Thoracic aorta (tissue), 2 donors: ENCODE measurements at places on chromosomes 6 and 20. TPM values are rescaled to one million over a fixed set of nuclear protein-coding genes. Genes with fewer than 3 reads are reported as not detected.
A peak's percentile ranks its signal among the peaks of the same experiment; 100 is the strongest.

GRCh38 chr6:10554826-10555225 is 33.7 kb downstream of the GCNT2 start:
- H3K27me3 ChIP-seq: no peaks in the 10 kb centered on the region
- no peaks in the 10 kb centered on the region for H3K36me3 ChIP-seq
- peak overlapping the region; percentile 62 for H3K27ac ChIP-seq
- peak overlapping the region; percentile 4 for H3K4me3 ChIP-seq
- H3K4me1 ChIP-seq: peaks cover 20% of the 10 kb centered on the region
- DNase-seq: no peak

GRCh38 chr6:144335914-144336313 is 50.8 kb downstream of the UTRN start:
- no peak overlapping the region for H3K4me3 ChIP-seq
- no peaks in the 10 kb centered on the region for H3K27me3 ChIP-seq
- no peak overlapping the region for H3K27ac ChIP-seq
- no peak for DNase-seq

- no peak overlapping the region for H3K4me3 ChIP-seq
- no peaks in the 10 kb centered on the region for H3K27me3 ChIP-seq
- no peaks in the 10 kb centered on the region for H3K4me1 ChIP-seq
- no peak overlapping the region for H3K27ac ChIP-seq
Observed at GRCh38 chr20:12982098-12982497, 26.7 kb upstream of the SPTLC3 start.

- no peak for DNase-seq
- H3K36me3 ChIP-seq: no peaks in the 10 kb centered on the region
- no peak overlapping the region for H3K27ac ChIP-seq
- peak overlapping the region; percentile 47 for H3K4me3 ChIP-seq
- no peaks in the 10 kb centered on the region for H3K4me1 ChIP-seq
Observed at GRCh38 chr6:125123468-125124048, 30.0 kb upstream of the TPD52L1 start.

DNA sequence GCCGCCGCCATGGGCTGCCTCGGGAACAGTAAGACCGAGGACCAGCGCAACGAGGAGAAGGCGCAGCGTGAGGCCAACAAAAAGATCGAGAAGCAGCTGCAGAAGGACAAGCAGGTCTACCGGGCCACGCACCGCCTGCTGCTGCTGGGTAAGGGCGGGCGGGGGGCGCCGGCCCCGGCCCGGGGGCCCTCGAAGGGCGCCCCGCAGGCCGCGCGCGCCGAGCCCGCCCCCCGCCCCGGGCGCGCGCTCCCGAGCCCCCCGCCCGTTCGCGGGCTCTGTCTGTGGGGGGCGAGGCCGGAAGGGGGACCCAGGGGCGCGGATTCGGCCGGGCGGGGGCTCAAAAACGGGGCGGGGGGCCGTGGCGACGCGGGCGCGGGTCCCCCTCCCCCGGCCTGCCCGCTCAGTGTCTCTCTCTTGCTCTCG is 39.2 kb downstream of the GNAS start:
- DNase-seq: no peak
- peak overlapping the region; percentile 96 for H3K4me3 ChIP-seq
- H3K36me3 ChIP-seq: no peaks in the 10 kb centered on the region
- H3K27me3 ChIP-seq: no peaks in the 10 kb centered on the region
- peak overlapping the region; percentile 100 for H3K27ac ChIP-seq

- H3K4me1 ChIP-seq: peaks cover 10% of the 10 kb centered on the region
- H3K4me3 ChIP-seq: no peak overlapping the region
- no peak for DNase-seq
- H3K27me3 ChIP-seq: no peaks in the 10 kb centered on the region
- no peaks in the 10 kb centered on the region for H3K36me3 ChIP-seq
- no peak overlapping the region for H3K27ac ChIP-seq
Observed at GRCh38 chr6:11492464-11493290, 44.9 kb upstream of the TMEM170B start.

- no peaks in the 10 kb centered on the region for H3K36me3 ChIP-seq
- H3K27ac ChIP-seq: no peak overlapping the region
- H3K27me3 ChIP-seq: no peaks in the 10 kb centered on the region
- H3K4me1 ChIP-seq: no peaks in the 10 kb centered on the region
- H3K4me3 ChIP-seq: peak overlapping the region; percentile 23
Observed at GRCh38 chr6:6927521-6928361, 180.0 kb upstream of the RREB1 start.

DNA sequence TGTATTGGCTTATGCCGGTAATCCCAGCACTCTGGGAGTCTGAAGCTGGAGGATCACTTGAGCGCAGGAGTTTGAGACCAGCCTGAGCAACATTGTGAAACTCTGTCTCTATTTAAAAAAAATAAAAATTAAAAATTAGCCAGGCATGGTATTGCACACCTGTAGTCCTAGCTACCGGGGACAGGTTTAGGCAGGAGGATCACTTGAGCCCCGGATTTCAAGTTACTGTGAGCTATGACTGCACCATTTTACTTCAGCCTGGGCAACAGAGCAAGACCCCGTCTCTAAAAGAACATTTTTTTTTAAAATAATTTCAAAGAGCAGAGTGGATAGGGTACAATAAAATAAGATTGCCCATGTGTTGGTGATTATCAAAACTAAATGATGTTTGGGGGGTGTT is 482.9 kb upstream of the SOX4 start:
- H3K27ac ChIP-seq: no peak overlapping the region
- H3K27me3 ChIP-seq: no peaks in the 10 kb centered on the region
- no peak for DNase-seq
- H3K4me3 ChIP-seq: no peak overlapping the region

DNA sequence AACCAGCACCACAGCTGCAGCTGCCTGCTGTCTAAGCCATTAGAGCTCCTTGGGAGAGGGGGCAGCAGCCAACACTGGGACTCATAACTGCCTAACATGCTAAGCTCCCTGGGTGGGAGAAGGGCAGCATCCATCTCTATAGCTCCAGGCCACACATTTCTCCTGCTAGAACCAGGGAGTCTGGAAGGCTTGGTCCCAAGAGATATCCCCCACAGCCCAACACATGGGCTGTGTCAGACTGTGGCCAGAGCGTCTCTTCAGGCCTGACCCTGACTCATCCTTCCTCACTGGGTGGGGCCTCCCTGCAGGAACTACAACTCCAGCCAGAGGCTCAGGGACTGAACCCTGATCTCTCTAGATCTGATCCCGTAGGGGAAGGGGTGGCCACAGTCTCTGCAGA is 411.1 kb downstream of the HDGFL1 start:
- H3K4me3 ChIP-seq: no peak overlapping the region
- no peak overlapping the region for H3K27ac ChIP-seq
- no peak for DNase-seq

GRCh38 chr20:9369557-9369956 is 144.8 kb upstream of the LAMP5 start:
- no peak for DNase-seq
- no peaks in the 10 kb centered on the region for H3K36me3 ChIP-seq
- H3K4me1 ChIP-seq: peaks cover 14% of the 10 kb centered on the region
- no peaks in the 10 kb centered on the region for H3K27me3 ChIP-seq
- peak overlapping the region; percentile 26 for H3K27ac ChIP-seq

DNA sequence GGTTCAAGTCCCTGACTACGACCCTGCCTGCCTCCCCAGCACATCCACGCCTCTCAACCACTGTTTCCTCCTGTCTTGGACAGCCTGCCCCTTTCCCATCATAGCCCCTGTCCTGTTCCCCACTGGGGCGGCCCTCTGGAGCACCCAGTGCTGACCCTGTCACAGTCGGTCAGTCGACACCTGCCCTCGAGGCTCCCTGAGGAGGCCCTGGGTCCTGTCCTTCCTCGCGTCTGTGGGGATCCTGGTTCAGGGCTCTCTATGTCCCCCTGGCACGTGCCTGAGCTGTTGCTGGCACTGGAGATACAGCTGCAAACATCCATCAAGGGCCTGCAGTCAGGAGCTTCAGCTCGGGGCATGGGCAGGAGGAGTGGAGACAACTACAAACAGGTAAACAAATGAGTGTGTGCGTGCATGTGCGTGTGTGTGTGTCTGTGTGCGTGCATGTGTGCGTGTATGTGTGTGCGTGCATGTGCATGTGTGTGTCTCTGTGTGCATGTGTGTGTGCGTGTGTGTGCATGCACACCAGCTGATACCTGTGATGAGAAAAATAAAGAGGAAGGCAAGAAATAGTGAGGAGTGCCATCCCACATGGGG is 132.8 kb downstream of the PHACTR3 start:
- no peaks in the 10 kb centered on the region for H3K36me3 ChIP-seq
- no peak for DNase-seq
- no peak overlapping the region for H3K4me3 ChIP-seq
- H3K27me3 ChIP-seq: no peaks in the 10 kb centered on the region
- no peaks in the 10 kb centered on the region for H3K4me1 ChIP-seq
- H3K27ac ChIP-seq: no peak overlapping the region

- H3K27me3 ChIP-seq: no peaks in the 10 kb centered on the region
- DNase-seq: no peak
- H3K4me1 ChIP-seq: no peaks in the 10 kb centered on the region
- no peak overlapping the region for H3K4me3 ChIP-seq
- no peak overlapping the region for H3K27ac ChIP-seq
- no peaks in the 10 kb centered on the region for H3K36me3 ChIP-seq
Observed at GRCh38 chr6:27888566-27888965, 23.6 kb downstream of the OR2B2 start.

GRCh38 chr6:108120311-108120710 is 45.5 kb upstream of the NR2E1 start:
- no peak overlapping the region for H3K27ac ChIP-seq
- H3K27me3 ChIP-seq: peaks cover 20% of the 10 kb centered on the region
- peaks cover 29% of the 10 kb centered on the region for H3K4me1 ChIP-seq
- H3K4me3 ChIP-seq: no peak overlapping the region

- no peaks in the 10 kb centered on the region for H3K4me1 ChIP-seq
- H3K27ac ChIP-seq: no peak overlapping the region
- no peaks in the 10 kb centered on the region for H3K27me3 ChIP-seq
- H3K36me3 ChIP-seq: no peaks in the 10 kb centered on the region
Observed at GRCh38 chr6:144063246-144063743, 32.1 kb downstream of the SF3B5 start.

GRCh38 chr6:63371104-63371715 is 51.4 kb upstream of the LGSN start:
- no peak for DNase-seq
- H3K36me3 ChIP-seq: no peaks in the 10 kb centered on the region
- H3K4me3 ChIP-seq: no peak overlapping the region
- H3K27me3 ChIP-seq: no peaks in the 10 kb centered on the region
- H3K27ac ChIP-seq: no peak overlapping the region
- no peaks in the 10 kb centered on the region for H3K4me1 ChIP-seq

DNA sequence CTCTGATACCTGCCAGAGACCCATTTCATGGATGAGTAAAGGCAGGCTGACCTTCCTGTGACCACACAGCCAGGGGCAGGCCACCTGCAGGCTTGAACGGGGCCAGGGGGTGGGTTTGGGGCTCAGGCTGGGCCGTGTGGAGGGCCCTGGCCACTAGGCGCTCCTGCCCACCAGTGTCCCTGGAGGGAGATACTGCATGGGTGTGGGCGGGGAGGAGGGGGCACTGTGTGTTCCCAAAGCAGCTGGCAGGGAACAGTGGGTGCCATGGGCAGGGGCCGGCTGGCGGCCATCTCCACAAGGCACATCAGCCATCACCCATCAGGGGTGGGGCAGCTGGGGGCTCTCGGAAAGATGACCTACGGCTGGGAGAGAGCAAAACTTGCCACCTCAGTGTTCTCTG is 15.4 kb downstream of the SRC start:
- peaks cover 29% of the 10 kb centered on the region for H3K4me1 ChIP-seq
- no peaks in the 10 kb centered on the region for H3K27me3 ChIP-seq
- H3K4me3 ChIP-seq: no peak overlapping the region
- no peak overlapping the region for H3K27ac ChIP-seq
- H3K36me3 ChIP-seq: no peaks in the 10 kb centered on the region

GRCh38 chr6:47862731-47863130 is 80.9 kb downstream of the OPN5 start:
- H3K4me1 ChIP-seq: no peaks in the 10 kb centered on the region
- DNase-seq: no peak
- H3K36me3 ChIP-seq: no peaks in the 10 kb centered on the region
- no peak overlapping the region for H3K27ac ChIP-seq
- H3K27me3 ChIP-seq: no peaks in the 10 kb centered on the region

GRCh38 chr6:168147205-168147738 is 68.3 kb upstream of the FRMD1 start:
- no peaks in the 10 kb centered on the region for H3K4me1 ChIP-seq
- DNase-seq: no peak
- H3K27me3 ChIP-seq: no peaks in the 10 kb centered on the region
- no peak overlapping the region for H3K4me3 ChIP-seq
- no peak overlapping the region for H3K27ac ChIP-seq
- no peaks in the 10 kb centered on the region for H3K36me3 ChIP-seq

GRCh38 chr6:81623106-81623759 is 129.2 kb downstream of the TENT5A start:
- no peaks in the 10 kb centered on the region for H3K27me3 ChIP-seq
- H3K36me3 ChIP-seq: no peaks in the 10 kb centered on the region
- DNase-seq: no peak
- no peak overlapping the region for H3K4me3 ChIP-seq
- H3K27ac ChIP-seq: no peak overlapping the region
- H3K4me1 ChIP-seq: no peaks in the 10 kb centered on the region

The MAPK13 gene
- total RNA-seq: 7.6 TPM

The ZBTB46 gene
- 9.9 TPM for total RNA-seq

The TMC2 gene
- total RNA-seq: not detected

The MCCD1 gene
- not detected for total RNA-seq

The ASIP gene
- not detected for total RNA-seq

The TREM1 gene
- total RNA-seq: 3.1 TPM

The ANKRD6 gene
- 91.9 TPM for total RNA-seq

The FAM184A gene
- 0.54 TPM for total RNA-seq

The FNDC11 gene
- not detected for total RNA-seq

The DSN1 gene
- total RNA-seq: 6.1 TPM

The OPRL1 gene
- 1.1 TPM for total RNA-seq
